NCI-H1092 (cell line): ENCODE measurements at places on chromosomes 5 and 9.

GRCh38 chr5:168347368-168348083 is 56.1 kb downstream of the WWC1 start:
- no peak for DNase-seq

DNA sequence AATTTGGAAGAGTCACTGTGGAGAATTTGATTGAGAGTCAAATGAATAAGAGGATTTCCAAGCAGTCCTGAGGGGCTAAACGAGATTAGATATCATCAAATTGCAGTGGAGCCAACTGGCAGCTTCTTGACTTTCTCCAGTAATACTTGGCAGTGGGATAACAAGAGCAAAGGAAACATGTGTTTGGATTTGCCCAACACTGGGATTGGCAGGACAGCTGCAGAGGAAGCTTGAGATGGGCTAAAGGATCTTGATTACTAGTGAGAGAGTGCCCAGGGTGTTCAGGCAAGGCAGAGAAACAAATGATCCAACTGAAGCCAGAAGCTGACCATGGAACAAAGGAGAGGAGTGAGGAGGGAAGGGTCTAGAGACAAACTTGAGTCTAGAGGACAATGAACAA is 356.0 kb upstream of the ISL1 start:
- no peak for DNase-seq

DNA sequence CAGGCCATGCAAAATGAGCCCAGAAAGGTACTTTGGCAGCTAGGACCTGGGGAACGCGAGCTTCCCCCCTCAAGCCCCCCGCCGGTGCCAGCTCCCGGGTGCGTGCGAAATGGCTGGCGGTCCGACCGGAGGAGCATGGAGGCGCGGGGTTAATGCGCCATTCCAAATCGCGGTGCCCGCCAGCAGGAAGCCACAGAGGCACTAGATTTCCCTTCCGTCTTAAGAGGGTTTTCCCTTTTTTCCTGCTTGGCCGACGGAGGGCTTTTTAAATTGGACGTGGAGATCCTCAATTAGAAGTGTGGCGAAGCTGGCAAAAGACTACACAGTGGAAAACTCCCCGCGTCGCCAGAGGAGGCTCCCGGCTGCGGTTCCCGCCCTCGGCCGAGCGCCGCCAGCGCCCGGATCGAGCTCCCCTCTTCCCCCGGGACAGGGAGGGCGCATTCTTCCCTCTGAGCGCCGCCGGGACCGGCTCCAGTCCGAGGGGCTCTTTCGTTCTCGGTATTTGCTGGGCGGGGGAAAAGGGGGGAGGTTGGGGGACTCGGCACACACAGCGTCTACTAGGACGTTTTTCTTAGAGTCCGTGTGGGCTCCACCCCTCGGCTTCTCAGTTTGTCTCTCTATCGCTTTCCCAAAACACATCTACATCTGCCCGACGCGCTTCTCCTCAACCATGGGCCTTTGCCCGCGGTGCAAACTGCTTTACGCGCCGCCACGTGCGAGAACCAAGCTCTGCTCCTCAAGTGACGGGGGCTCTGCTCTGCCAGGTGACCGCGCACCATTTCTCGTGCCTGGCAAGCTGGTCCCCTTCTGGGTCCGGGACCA is 3.0 kb downstream of the GDNF start:
- no peak for DNase-seq

- no peak for DNase-seq
These were observed 27.4 kb upstream of the KIF4B start for GRCh38 chr5:154986151-154986550.

GRCh38 chr5:67291066-67291465 is 94.5 kb upstream of the CD180 start:
- no peak for DNase-seq

GRCh38 chr9:5015934-5016333 is 30.9 kb downstream of the JAK2 start:
- no peak for DNase-seq

DNA sequence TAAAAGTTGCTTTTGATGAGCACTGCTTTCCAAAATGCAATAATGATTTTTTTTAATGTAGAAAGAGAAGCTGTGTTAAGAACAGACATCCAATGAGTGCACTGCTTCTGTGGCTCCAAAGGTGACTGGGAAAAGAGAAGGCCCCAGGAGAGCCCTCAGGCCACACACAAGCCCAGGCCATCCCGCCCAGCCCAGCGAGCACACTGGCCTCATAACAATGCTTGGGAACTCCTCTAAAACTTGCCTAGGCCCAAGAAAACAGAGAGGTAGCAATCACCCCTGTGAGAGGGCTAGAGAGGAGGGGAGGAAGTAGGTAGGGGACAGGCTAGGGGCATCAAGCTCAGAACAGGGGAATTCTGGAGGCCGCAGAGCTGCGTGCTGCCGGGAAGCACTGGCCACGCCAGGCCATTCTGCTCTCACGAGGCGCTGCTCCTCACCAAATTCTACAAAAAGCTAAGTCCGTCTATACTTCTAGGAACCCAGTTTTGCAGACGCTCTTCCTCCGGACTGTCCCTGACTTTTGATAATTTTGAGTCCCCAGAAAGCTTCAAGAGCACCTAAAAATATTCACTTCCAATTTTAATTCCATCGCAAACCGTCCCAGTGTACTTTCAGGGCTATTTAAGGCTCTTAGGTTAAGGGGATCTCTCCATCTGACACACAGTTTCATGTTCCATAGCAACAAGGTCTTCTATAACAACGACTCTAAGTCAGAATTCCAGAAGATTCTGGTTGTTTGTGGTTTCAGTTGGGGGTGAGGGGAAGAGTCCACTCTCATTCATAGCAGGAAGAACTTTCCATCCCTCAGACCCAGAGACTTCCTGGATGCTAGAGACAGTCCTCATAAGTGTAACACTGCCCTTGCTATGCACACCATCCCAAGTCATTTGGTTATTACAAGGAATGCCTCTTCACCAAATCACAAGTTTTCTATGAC is 51.0 kb downstream of the HABP4 start:
- no peak for DNase-seq
